ENCODE measurements at places on chromosomes 3 and 15. TPM values are rescaled to one million over a fixed set of nuclear protein-coding genes. Genes with fewer than 3 reads are reported as not detected.

GRCh38 chr3:72492240-72492639, 356.0 kb downstream of the SHQ1 start:
- DNase-seq: no peak

DNA sequence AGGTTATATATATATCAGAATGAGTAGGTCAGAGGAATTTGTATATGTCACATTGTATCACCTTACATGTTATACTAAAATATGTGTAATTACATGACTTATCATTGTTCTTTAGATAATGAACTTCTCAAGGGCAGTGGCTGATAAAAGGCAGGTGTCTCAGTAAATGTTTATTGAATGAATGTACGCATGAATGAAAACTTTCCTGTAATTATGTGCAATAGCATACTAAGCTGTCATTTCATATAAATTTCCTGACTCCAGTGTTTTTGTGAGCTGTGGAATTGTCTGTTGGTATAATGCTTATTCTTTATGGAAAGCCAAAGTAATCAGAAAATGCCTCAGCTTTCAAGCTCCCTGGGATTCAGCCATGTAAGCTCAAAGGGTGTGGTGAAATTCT, 4.2 kb downstream of the TBC1D23 start:
- no peak for DNase-seq

DNA sequence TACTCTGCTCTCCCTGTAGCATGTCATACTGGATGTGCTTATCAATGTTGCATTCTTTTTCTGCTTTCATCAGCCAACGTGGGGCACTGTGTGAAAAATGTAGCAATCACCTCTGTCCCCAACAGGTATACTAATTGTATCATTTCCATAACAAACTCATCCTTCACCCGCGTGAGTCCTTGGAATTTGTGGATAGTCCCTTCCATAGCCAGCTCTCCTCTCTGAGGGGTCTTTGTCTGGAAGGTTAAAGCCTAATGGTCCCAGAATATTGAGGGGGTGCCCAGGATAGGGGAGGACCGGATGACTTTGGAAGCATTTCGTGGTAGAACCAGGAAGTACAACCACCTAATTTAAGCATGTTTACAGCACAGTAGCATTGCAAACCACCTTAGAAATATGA, 124.6 kb downstream of the FOXB1 start:
- no peak for DNase-seq

DNA sequence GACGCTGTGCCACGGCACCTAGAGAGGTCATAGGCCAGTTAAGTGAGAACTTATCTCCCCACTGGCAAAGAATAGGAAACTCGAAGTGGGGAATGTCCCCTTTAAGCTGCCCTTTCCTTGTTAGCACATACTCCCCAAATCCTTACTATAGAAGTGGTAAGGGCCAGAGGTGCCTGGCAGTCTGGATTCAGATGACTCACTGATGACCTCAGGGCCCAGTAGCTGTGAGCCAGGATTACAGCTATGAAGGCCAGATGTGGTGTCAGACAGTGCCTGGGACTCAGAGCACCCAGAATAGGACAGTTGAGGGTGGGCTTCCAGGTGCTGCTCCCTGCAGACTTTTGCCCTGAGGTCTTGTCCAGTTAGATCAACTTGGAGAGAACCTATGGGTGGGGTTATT, 37.7 kb downstream of the PDIA5 start:
- DNase-seq: no peak

Gene GABRA5
- total RNA-seq: not detected

Gene SCN10A
- not detected for total RNA-seq

Gene KNG1
- not detected for total RNA-seq

All from osteocyte (in vitro differentiated cells).